ENCODE measurements at places on chromosomes 4 and X. TPM values are rescaled to one million over a fixed set of nuclear protein-coding genes. Genes with fewer than 3 reads are reported as not detected.

Gene SHISA3
- 2.2 TPM for total RNA-seq

Gene ABLIM2
- 3.0 TPM for total RNA-seq

Gene MSX1
- total RNA-seq = not detected

Gene TKTL1
- total RNA-seq = not detected

Gene ADAMTS3
- 3.2 TPM for total RNA-seq

Gene MYL5
- 5.5 TPM for total RNA-seq

Gene REPS2
- total RNA-seq = 4.3 TPM

Gene NLRP2B
- total RNA-seq = not detected

Gene ATP10D
- 5.4 TPM for total RNA-seq

Gene SPANXC
- not detected for total RNA-seq

Gene CENPI
- total RNA-seq = 22.5 TPM

Gene CDX4
- 2.2 TPM for total RNA-seq

Measured in H1 (cell line).